ENCODE measurements at places on chromosomes 7 and 10.

- DNase-seq, result no peak
Observed at GRCh38 chr10:131019696-131020095, 291.8 kb downstream of the TCERG1L start.

DNA sequence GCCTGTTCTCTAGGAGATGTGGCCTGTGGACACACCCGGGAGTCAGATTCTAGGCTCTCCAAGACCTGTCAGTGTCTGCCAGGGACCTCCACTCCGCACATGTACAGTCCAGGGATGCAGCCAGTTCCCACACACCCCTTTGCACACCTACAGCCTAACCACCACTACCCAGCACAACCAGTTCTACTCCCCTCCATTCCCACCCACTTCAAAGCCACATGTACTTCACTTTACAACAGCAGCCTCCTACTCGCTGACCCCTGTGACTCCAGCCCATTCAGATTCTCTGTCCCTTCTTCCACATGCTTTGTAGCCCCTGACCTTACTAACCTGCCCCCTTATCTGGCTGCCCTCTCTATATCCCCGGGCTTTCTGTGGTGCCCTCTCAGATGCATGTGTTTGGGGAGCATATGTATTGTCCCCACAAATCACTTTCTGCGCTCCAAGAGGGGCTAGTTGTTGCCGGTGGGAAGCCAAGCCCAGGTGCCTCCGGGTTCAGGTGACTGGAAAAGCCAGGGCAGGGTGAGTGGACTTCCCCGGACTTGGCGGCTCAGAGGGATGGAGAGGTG is 7.2 kb downstream of the LBX1 start:
- DNase-seq, result no peak

DNA sequence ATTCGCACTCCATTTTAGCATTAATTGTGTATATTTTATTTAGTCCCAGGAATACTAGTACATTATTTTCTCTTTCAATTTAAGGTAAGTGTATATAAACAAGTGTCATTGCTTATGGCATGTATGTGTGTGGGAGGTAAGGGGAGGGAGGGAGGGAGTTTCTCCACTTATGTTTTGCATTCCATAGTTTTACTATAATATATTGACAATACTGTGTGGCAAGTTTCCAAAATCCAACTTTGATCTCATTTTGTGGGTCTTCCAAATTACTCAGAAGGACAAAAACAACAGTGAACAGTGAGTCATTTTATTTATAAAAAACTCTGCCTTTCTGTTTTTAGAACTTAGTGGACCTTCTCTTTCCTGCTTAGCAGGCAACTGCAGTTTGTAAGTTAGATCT is 102.3 kb upstream of the SEMA3E start:
- DNase-seq, result no peak

DNA sequence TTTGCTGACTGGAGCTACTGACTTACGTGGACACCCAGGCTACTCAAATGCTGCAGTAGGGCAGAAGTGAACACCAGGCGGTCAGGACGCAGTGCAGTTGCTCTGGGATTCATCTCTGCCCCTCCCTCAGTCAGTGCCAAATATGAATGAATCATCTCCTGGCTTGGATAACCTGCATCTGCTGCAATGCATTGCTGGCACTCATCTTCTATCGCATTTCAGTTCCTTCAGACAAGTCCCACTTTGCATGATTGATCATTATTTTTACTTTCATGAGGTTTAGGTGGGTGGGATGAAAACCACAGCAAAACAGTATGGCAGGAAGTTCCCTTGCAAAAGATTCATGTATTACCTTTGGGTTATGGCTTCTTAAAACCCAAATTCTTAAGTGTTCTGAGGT is 224.6 kb upstream of the NRP1 start:
- DNase-seq, result peak; percentile 84

GRCh38 chr10:74011017-74011416 is 13.1 kb downstream of the VCL start:
- DNase-seq, result no peak

DNA sequence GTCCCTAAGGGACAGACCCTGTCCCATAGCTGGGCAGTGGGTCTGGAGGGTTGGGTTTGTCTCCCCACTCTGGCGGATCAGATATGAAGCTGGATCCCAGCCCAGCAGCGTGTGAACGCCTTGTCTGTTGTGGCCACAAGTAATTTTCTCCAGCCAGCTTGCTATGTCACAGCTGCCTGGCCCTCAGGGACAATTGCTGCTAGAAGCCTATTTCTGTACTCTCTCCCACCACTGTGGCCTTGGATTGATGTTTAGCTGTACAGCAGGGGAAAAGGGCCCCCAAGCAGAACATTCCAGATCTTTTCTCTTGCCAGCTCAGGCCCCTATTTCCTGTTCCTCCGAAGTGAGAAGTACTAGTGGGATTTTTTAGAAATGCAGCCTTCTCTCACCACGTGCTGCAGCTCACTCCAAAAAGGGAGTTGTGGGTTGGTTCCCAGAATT is 53.5 kb upstream of the WAC start:
- DNase-seq, result no peak

- DNase-seq, result no peak
Observed at GRCh38 chr10:35398908-35399307, 62.6 kb downstream of the CCNY start.

GRCh38 chr10:118958984-118959925 is 70.3 kb upstream of the NANOS1 start:
- DNase-seq, result peak; percentile 93

GRCh38 chr7:132564090-132564489 is 12.2 kb downstream of the PLXNA4 start:
- DNase-seq, result no peak

GRCh38 chr10:71836596-71836974 is 14.5 kb downstream of the PSAP start:
- DNase-seq, result no peak

DNA sequence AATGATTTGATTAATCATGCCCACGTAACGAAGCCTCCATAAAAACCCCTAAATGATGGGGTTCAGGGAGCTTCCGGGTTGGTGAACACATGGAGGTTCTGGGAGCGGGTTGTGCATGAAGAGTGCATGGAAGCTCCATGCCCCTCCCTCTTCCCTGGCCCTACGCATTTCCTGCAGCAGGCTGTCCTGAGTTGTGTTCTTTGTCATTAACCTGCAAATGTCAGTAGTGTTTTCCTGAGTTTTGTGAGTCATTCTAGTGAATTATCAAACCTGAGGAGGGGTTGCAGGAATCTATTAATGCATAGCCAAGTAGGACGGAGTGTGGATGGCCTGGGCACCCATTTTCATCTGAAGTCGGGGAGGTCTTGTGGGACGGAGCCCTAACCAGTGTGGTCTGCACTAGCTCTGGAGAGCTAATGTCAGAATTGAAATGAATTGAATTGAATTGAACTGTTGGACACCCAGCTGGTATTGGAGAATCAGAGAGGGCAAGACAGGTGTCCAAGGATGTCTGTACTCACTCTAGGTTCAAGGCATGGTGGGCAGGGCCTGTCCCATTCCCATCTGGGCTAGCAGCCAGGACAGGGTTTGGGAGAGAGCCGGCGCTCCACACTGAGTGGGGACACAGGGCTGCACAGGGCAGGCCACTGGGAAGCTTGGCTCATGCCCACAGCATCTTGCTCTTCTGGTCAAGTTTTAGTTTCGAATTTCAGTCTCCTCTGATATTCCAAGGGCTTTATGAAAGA is 22.3 kb upstream of the ARHGAP22 start:
- no peak for DNase-seq

DNA sequence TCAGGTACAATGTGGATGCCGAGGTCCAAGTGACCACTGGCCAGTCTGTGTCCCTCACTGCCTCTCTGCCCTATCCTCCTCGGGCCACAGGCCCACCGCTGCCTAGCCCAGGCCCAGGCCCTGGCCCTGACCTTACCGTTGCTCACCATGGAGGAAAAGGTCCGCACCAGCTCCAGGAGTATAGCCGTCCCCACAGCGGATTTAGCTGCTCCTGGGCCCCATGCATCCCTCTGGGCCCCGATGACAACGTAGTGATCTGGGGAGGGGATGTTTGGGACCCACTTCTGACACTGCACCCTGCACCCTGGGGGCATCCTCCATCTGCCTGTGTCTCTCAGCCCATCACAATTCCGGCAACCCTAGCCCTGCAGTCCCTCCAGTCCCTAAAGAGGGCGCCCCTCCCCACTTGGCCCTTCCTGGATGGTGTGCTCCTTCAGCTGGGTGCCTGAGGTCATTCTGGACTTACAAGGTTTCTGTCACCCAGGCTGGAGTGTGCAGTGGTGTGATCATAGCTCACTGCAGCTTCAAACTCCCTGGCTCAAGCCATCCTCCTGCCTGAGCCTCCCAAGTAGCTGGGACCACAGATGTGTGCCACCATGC is 12.1 kb downstream of the TFR2 start:
- DNase-seq, result no peak

DNA sequence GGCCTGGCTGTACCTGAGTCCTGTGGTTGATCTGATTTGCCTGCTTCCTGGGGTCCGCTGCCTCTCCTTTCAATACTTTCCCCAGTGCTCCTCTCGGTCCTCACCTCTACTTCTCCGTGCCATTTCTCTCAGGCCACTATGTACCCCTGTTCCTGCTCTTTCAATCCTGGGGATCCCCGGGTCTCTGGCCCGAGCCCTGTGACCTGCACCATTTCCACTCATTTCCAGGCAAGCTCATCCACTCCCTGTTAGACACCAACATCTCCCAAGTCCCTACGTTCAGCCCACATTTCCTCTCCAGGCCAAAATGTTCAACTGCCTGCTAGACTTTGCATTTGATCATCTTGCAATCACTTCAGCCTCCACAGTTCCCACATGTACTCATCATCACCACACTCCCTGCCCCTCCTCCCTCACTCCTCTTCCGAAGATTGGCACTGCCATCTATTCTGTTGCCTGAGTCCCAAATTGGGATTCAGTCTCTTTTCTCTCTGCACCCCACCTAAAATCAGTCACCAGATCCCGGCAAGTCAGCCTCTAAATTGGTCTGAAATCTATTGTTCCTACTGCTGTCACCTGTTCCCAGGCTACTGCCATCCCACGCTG is 34.4 kb upstream of the ZMIZ1 start:
- no peak for DNase-seq

DNA sequence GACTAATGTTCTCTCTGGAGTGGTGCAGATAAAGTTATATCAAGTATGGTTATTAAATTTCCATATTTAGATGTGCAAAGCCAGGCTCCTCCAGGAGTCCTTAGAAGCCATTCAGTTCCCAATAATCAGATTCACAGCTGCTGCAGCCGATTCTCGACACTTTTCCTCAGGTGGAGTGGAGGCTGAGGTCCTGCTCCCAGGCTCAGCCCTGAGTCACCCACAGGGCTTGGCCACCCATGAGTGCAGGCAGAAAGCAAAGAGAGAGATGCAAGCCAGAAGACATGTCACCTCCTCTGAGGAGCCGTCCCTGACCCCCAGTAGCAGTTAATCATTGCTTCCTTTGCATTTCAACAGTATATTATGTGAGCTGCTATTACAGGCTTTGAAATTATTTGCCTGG is 36.3 kb upstream of the NANOS1 start:
- DNase-seq, result no peak

GRCh38 chr10:99993701-99994689 is 15.8 kb downstream of the DNMBP start:
- DNase-seq, result peak; percentile 50

GRCh38 chr7:64183126-64183742 is 23.8 kb upstream of the ZNF735 start:
- DNase-seq, result no peak

GRCh38 chr10:87734987-87735827 is 75.5 kb downstream of the PAPSS2 start:
- peak; percentile 61 for DNase-seq

- DNase-seq, result no peak
Observed at GRCh38 chr7:29853789-29854188, 47.5 kb downstream of the WIPF3 start.

DNA sequence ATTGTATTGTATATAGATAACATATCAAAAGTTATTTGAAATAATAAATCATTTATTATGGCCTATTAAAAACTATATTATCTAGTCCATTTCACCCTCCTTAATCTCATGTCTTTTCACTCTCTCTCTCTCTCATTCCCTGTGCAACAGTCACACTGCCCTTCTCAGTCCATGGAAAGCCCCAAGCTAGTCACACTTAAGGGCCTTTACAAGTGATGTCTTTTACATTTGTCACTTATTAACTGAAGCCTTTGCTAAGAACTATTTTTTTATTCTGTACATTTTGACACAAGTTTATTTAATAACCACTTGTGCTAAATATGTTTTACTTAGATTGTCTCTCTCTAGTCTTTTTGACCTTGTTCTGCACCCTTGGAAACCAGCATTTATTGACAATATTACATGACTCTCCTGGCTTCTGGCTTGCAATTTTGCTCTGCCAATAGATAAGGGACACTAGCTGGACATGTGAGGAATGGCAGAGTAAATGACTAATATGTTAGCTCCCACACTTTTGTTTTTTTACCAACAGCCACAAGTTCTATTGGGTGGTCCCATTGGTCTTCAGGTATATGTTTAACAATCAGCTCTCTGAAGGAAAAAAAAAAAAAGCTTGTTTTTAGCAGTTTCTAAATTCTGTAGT is 706.8 kb upstream of the POT1 start:
- no peak for DNase-seq
